ENCODE measurements at places on chromosomes 5 and 9.

DNA sequence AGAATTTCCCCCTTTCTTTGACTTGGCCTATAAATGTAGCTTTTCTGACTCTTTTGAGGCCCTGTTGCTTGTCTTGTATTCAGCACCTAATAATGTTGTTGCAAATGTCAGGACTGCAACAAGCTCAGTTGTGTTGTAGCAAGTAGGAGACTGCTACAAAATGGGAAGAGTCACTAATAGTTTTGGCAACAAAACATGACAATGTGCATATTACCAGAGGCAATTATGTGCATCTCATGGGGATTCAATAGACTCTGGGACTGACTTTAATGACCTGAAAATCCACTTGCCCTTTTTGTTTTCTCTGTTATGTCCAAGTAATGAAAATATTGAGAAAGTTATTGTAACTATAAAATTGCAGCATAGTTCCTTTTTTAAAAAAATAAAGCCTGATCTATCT lies 368.4 kb downstream of the OSTF1 start:
- DNase-seq = no peak

DNA sequence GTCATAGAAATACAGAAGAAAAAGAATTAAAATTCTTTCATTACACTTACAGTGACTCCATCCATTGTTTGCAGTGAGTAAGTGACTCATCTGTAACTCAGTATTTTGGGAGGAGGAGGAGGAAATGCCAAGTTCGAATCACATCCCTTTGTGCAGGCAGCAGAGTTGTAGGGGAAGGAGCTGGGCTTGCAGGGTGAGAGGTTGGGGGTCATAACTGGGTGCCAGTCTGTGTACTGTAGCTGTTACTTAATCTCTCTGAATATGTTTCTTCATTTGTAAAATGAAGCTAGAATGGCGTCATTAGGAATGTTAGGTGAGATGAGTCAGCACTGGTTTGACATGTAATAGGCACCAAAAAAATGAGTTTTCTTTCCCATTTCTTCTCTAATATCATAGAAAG lies 235.7 kb upstream of the ADAMTSL1 start:
- DNase-seq = peak; percentile 29

- DNase-seq = no peak
Observed at GRCh38 chr5:178515776-178516503, 74.3 kb downstream of the COL23A1 start.

DNA sequence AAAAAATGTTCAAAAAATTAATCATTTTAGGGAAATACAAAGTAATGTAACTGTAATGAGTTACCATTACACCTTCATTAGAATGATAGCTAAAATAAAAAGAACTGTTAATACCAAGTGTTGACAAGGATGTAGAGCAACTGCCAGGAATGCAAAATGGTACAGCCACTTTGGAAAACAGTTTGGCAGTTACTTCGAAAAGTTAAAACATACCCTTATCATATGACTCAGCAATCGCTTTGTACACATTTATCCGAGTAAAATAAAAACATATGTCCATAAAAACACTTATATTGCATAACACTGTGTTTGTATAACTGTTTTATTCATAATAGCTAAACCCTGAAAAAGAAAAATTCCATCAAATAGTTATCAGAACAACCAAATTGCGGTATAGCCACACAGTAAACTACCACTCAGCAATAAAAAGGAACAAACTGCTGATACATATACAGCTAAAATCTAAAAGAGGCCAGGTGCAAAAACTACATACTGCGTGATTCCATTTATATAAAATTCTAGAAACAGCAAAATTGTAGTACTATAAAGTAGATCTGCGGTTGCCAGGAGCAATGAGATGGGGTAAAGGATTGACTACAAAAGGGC lies 61.7 kb downstream of the RFX3 start:
- DNase-seq = peak; percentile 28

GRCh38 chr5:69450116-69450515 lies 35.2 kb downstream of the MARVELD2 start:
- peak; percentile 25 for DNase-seq

DNA sequence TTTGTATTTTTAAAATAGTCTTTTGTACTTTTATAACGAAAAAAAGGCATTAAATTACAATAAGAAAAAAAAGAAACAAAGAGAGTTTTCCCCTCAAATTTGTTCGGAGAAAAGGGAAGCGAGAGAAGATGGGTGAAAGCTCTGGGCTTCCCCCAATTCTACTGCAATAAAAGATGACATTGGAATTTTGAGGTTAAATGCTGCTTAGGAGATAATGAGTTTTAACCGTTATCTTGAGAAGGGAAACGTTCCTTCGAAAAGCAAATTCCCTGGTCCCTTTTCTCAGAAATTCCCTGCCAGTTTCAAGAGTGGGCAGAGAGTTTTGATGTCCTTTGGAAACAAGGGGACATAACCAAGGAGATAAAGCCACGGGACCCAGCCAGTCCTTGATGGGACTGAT lies 18.4 kb upstream of the ERGIC1 start:
- DNase-seq = no peak

GRCh38 chr9:89710697-89711096 lies 105.9 kb downstream of the GADD45G start:
- DNase-seq = no peak

GRCh38 chr5:147904110-147904509 lies 2.2 kb downstream of the C5orf46 start:
- DNase-seq = no peak

DNA sequence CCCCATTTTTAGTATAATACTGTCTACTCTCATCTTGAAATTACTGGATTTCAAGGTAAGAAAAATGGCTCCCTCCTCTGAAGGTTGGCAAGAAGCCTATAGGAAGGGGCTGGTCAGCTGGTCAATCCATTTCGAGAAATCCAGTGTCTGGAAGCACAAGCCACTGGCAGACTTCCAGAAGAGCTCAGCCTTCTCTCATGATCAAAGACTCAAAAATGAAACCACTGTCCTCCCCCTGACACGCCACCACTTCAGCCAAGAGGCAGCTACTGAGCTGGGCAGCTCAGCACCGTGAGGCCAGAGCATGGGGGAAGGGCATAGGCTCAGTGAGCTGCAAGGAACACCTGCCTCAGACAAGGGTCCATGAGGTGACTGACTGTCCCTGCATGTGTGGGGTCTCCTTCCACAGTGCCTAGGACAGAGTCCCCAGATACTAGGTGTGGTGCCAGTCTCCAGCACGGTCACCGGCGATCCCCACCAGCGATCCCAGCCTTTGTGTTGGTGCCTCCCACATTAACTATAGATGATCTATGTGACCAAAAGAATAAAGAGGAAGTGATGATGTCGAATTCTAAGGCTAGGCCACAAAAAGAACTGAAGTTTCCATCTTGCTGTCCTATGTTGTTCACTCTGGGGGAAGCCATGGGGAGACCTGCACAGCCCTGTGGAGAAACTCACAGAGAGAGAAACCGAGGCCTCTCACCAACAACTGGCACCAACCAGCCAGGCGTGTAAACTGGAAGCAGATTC lies 100.1 kb upstream of the LRRTM2 start:
- DNase-seq = no peak

- DNase-seq = no peak
Observed at GRCh38 chr9:20561531-20561930, 60.8 kb downstream of the MLLT3 start.

GRCh38 chr5:139640421-139641115 lies 7.6 kb upstream of the CXXC5 start:
- DNase-seq = no peak

DNA sequence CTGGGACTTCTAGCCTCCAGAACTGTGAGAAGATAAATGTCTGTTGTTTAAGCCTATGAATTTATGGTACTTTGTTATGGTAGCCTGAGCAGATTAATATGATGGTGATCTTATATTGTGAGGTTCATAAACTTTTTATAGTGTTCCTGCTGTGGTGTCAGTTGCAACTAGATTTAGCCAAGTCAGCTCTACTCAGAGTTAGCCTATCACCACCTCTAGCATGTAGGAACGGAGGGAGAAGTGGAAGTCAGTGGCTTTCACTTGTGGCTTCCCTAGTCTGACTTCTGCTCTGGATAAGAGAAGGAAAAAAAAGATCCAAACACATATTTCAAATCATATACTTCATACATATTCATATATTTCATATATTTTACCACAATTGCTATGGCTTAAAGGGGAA lies 6.6 kb downstream of the POC5 start:
- no peak for DNase-seq

DNA sequence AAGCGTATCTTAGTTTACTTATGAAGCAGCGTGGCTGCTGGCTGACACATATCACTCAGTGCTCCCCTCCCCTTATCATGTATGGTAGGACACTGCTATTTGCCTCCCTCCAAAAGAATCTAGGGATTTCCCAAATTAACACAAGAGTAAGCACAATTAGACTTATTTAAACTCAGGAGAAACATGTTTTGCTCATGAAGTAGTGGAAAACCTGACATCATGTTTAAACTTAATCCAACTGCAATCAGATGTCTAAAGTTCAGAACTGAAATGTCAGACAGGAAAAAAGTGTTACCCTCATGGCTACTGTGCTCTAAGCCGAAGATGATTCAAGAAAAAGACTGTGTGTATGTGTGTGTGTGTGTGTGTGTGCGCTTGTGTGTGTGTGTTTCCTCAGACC lies 324.1 kb upstream of the TNC start:
- no peak for DNase-seq

DNA sequence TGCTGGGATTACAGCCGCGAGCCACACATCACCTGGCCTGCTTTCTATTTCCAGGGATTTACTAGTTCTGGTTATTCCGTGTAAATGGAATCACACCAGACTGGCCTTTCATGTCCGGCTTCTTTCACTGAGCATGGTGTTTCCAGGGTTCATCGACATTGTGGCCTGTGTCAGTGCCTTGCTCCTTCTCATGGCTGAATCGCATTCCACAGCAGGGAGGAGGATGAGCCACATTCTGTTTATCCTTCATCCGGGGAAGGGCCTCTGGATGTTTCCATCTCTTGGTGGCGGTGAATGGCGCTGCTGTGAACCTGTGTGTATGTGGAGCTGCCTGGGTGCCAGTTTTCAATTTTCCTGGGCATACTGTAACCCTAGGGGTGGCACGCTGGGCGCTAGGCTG lies 58.7 kb upstream of the RNU6ATAC start:
- no peak for DNase-seq
